ENCODE measurements at places on chromosomes 11 and 22.

- H3K27ac ChIP-seq, result no peak overlapping the region
- peak; percentile 71 for DNase-seq
- H3K27me3 ChIP-seq, result no peaks in the 10 kb centered on the region
Observed at GRCh38 chr11:128066399-128066798, 521.0 kb downstream of the ETS1 start.

GRCh38 chr11:12109591-12110196 lies 696 bp upstream of the MICAL2 start:
- no peaks in the 10 kb centered on the region for H3K36me3 ChIP-seq
- no peak overlapping the region for H3K4me3 ChIP-seq
- DNase-seq, result no peak
- no peaks in the 10 kb centered on the region for H3K27me3 ChIP-seq
- peaks cover 16% of the 10 kb centered on the region for H3K4me1 ChIP-seq

DNA sequence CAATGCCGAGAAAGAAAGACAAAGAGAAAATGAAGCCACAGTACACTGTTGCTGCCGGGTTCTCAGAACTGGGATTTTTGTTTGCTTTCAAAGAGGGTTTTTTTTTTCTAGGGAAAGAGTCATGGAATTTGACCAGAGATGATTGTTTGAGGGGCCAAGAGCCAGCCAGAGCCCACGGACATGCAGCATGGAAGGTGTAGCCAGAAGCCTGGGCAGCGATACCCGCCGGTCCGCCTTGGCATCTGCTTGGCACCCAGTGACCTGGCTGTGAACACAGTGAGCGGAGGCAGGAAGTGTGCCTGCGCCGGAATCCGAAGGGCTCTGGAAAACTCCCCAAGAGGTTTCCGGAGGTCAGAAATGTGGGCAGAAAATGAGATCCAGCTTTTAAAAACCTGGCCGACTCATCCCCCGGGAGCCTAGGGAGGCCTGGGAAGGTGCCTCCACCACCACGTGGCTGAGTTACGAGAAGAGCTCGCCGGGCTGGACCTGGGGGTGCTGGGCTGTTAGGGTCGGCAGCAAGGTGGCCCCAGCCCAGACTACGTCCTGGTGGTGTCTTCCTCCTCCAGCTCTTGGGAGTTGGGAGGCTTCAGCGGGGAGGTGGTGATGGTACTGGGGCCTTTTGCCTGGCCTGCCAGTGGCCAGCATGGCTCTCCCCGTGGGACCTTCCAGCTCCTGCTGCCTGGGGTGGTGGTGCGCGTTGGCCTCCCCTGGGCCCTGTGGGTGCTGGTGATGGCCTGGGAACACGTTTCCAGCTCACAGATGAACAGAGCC lies 61.6 kb upstream of the PPARA start:
- no peak for DNase-seq
- H3K4me1 ChIP-seq, result no peaks in the 10 kb centered on the region
- H3K4me3 ChIP-seq, result no peak overlapping the region
- peaks cover 85% of the 10 kb centered on the region for H3K36me3 ChIP-seq
- H3K27me3 ChIP-seq, result no peaks in the 10 kb centered on the region

- no peaks in the 10 kb centered on the region for H3K4me1 ChIP-seq
- H3K36me3 ChIP-seq, result no peaks in the 10 kb centered on the region
- DNase-seq, result no peak
Observed at GRCh38 chr11:120807414-120808150, 216.3 kb upstream of the TBCEL start.

DNA sequence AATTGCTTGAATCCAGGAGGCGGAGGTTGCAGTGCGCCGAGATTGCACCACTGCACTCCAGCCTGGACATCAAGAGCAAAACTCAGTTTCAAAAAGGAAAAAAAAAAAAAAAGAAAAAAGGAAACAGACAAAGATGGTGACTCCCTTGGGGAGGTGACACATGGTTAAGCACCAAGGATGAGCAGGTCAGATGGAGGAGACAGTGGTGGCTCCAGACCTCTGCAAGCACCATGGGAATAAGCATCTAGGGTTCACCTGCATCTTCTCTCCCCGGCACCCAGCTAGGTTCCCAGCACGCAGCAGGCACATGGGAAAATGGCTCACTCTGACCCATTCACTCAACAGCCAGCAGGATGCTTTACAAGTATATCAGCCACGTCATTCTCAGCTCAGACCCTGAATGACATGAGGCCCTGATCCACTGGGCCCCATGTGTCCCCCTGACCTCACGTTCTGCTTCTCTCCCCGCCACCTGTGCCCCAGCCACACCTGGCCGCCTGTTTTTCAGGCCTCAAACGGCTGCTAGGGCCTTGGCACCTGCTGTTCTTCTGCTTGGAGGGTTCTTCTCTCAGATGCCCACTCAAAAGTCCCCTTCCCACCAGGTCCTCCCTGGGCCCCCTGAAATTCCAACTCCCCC lies 24.2 kb downstream of the A4GALT start:
- H3K4me3 ChIP-seq, result no peak overlapping the region
- DNase-seq, result no peak
- no peaks in the 10 kb centered on the region for H3K27me3 ChIP-seq
- H3K36me3 ChIP-seq, result no peaks in the 10 kb centered on the region

DNA sequence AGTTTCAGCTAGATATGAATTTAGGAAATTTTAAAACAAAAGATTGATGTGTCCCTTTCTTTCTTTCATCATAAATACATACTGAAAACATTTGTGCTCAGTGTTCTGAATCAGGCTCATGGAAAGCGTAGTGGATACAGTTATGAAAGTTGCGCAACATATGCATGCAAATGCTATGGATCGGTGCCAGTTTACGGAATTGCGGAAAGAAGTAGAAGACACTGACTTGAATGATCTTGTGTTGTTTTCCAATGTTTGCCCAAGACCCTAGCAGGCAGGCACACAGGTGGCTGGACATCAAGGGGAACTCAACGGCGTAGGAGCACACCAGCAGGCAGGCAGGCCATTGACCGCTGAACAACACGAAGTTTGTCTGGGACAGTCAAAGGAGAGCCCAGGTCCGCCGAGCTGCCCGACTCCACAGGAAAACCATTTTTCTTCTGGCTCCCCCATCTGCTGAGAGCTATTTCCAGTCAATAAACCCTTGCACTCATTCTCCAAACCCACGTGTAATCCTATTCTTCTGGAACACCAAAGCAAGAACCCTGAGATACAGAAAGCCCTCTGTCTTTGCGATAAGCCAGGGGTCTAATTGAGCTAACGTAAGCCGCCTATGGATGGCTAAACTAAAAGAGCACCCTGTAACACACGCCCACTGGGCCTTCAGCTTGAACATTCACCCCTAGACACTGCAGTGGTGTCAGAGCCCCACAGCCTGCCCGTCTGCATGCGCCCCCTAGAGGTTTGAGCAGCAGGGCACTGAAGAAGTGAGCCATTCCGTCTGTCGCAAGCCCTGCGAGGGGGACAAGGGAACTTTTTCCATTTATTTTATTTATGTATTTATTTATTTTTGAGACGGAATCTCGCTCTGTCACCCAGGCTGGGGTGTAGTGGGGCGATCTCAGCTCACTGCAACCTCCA lies 7.4 kb upstream of the BIRC3 start:
- H3K36me3 ChIP-seq, result no peaks in the 10 kb centered on the region
- no peak overlapping the region for H3K4me3 ChIP-seq

Measured in common myeloid progenitor, CD34-positive (primary cell).